Tongue (tissue), 3 donors: ENCODE measurements at places on chromosomes 11 and 22.

DNA sequence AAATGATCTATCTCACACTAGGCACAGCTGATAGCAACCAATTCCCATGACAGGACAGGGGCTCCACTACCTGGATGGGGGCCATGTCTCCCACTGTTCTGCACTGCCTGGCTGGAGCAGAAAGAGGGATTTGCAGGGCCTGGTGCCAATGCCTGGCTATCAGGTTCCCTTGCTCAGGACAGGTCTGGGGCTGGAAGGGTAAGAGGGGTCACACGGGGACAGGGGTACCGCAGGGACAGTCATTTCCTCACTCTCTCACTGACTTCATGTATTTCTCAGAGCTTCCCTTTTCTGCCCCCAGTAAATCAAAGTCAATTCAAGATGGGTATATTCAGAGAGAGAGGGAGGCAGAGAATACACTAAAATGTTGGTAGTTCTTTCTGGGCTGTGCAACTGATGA is 119.1 kb upstream of the CSNK2A3 start:
- no peak for DNase-seq

- DNase-seq, result no peak
These were observed 54.4 kb downstream of the FCHSD2 start for GRCh38 chr11:73087730-73088129.

GRCh38 chr11:135035282-135035681 is 623.2 kb upstream of the B3GAT1 start:
- no peak for DNase-seq

DNA sequence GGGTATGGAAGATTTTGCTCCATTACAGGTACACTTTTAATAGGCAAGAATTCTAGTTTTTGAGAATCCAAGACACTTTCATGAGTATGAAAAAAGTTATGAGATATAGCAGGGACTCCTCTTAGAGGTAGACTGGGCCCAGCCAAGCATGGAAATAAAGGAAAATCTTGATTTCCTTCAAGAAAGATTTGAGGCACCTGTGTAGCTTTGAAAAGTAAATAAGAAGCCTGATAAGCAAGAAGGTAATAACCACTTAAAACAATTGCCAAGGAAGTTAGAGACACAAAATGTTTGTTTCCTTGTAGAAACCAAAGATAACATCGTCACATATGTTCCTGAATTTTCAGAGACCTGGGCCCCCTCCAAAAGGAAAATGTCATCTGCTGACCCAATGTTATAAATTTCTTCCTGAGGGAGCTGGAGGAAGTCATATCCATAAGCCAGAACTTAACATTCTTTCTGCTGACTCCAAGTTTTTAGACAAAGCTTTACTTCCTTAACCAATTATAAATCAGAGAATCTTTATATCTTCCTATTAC is 314.5 kb upstream of the ANO3 start:
- DNase-seq, result no peak

DNA sequence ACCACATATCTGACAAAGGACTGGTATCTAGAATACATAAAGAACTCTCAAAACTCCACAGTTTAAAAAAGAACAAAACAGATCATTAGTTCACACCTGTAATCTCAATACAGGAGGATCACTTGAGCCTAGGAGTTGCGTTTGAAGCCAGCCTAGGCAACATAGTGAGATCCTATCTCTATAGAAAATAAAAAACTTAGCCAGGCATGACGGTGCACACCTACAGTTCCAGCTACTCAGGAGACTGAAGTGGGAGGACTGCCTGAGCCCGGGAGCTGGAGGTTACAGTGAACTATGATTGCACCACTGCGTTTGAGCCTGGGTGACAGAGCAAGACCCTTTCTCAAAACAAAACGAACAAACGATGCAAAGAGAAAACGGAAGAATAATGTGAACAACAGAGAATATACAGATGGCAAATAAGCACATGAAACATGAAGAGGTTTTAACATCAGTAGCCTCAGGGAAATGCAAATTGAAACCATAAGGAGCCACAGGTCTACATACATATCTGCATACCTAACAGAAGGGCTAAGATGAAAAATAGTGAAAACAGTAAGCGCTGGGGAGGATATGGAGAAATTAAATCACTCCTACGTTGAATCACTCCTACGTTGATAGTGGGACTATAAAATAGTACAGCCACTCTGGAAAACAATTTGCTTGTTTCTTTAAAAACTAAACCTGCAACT is 70.7 kb downstream of the DGCR2 start:
- DNase-seq, result no peak

DNA sequence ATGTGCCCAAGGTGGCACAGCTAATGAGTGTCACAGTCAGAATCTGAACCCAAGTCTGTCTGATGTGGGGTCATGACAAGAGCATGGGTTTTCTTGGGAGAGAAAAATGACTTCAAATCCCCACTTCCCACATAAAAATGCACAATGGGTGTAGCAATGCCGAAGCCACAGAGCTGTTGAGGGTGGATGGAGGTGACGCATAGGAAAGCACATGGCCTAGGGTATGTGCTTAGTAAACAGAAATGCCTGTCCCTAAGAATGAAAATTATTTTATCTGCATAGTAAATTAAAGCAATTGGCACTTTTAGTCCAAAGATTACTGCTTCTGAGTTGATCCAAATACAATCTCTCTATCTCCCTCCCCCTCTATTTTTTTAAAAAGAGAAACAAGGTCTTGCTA is 10.9 kb downstream of the MICAL3 start:
- DNase-seq, result no peak

DNA sequence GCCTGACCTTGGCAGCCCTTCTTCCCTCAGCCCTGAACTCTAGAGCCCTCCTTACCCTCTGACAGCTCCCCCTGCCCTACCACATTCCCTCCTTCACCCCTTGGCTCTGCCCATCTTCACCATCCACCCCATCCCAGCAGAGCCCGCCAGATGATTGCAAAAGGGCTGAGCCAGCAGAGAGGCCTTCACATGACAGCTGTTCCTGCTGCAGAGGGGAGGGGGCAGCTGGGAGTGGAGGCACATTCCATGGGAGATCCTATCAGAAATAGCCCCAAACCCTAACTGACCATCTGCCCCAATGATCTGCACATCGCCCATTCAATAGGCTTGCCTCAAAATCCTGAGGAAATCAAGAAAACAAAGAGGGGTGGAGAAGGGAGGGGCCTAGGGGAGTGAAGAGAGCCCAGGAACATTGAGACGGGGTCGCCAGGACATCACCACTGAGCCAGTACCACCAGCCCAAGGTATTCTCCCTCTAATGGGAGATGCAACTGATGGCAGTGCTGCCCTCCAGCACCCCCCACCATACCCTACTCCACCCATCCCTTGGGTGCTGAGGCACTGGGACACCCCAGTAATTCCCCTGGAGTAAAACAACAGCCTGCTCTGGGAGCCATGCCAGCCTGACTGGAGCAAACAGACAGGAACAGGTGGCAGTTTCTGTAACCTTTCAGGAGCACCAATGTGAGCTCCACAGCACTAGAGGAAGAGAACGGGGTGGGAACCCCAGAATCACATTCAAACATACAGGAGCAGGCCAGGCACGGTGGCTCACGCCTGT is 8.0 kb upstream of the AHNAK start:
- peak; percentile 93 for DNase-seq

DNA sequence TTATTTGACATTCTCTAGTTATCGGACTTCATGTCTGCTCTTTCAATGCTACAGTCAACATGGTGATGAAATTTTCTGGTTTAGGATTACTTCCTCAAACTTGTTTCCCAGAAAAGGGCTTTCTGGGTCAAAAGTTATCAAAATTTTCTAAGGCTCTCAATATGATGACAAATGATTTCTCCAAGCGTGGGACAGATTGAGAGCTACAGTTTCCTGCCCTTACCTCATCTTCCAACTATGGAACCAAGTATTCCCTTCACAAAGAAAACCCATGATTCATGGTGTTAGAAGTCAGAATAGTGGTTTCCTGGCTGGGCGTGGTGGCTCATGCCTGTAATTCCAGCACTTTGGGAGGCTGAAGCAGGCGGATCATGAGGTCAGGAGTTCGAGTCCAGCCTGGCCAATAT is 17.8 kb downstream of the MYO18B start:
- no peak for DNase-seq

GRCh38 chr22:49411236-49411635 is 416.4 kb downstream of the BRD1 start:
- DNase-seq, result no peak

DNA sequence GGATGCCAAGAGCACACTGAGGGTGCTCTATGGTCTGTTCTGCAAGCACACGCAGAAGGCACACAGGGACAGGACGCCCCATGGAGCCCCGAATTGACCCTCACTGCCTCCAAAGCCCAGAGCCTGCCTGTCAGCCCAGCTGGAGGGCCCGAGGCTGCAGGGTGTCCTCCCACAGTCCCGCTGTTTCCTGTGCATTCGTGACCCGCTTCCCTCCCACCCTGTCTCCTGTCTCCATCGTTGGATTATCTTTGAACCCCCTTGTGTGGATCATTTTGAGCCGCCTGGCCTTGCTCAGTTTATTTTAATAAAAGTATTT is 25.6 kb downstream of the PARVG start:
- no peak for DNase-seq

- DNase-seq, result peak; percentile 67
These were observed 29.9 kb downstream of the GUCY1A2 start for GRCh38 chr11:106988151-106989077.

DNA sequence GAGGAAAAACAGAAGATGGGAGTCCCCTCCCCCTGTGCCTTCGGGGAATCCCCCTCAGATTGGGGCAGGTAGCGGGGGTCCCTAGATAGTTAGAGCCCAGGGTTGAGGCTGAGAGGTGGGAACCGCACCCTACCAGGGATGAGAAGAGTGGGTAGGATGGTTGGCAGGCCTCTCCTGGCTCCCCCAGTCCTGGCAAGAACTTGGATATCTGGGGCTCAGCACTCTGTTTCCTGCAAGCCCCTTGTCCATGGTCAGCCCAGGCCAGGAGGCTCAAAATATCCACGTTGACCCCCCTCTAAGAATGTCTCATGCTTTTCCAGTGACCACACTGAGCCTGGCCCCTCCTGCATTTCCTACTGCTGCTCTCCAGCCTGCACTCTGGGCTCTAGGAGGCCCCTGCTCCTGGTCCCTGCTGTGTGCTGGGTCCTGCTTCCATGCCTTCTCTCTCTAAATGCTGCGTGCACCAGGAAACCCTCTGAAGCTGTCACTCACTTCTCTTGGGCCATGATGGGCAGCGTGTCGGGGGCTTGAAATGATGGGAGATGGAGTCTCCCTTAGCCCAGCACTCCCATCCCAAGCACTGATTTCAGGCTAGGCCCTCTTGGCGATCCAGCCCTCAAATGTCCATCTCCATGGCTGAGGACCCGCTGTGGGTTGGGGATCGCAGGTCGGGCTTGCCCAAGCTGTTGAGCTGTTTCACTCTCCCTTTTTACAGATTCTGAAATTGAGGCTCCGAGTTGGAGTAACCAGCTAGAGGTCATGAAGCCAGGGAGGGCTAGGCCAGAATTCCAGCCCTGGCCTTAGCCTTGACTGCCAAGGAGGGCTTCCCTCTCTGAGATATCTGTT is 2.0 kb downstream of the MAP3K11 start:
- DNase-seq, result no peak

- DNase-seq, result peak; percentile 80
These were observed 2.6 kb upstream of the LTBP3 start for GRCh38 chr11:65560555-65561418.

DNA sequence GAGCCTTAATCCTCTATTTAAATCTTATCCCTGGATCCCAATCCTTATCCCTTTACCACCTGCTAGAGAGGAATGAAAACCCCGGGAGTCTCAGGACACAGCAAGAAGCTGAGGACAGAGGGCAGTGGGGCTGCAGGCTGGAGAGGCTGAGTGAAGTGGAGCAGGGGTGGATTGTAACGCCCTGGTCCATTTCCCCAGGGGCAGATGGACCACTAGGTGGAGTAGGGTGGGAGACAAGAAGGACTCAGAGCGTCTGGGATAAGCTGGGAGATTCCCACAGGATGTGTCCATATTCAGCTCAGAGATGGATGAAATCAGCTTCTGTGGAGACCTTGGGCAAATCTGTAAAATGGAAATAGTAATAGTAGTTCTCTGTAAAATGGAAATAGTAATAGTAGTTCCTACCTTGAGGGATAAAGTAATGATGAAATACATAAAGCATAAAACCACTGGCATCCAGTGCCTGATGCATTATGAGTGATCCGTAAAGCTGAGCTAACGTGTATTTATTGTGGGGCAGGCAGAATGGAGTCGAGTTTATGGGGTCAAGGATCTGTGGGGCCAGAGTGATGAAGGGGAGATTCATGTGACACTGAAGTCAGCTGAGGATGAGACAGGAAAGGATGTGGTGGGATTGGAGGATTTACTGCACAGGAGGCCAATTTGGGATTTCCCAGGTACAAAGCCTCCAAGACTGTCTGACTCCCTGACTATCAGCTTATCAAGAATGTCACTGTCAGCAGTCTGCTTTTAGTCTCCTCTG is 1.9 kb upstream of the ROBO4 start:
- no peak for DNase-seq

GRCh38 chr11:19561011-19561410 is 151.6 kb upstream of the NAV2 start:
- DNase-seq, result no peak

DNA sequence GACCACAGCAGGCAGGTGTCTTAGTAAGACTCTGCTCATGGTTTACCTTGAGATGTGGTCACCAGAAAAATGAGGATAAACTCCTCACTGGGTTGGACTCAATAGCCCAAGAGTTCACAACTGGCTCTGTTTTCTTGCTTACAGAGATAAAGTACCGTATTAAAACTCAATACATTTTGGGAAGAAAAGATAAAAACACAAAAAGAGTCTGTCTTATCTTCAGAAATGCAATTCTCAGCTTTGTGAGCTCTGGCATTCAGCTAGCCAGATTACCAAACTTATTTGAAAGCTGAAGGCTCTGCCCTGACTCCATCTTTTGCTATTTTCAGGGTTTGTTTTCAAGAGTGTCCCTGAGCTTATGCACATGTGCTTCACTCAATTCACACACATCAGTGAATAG is 75.4 kb downstream of the PHF21A start:
- no peak for DNase-seq

DNA sequence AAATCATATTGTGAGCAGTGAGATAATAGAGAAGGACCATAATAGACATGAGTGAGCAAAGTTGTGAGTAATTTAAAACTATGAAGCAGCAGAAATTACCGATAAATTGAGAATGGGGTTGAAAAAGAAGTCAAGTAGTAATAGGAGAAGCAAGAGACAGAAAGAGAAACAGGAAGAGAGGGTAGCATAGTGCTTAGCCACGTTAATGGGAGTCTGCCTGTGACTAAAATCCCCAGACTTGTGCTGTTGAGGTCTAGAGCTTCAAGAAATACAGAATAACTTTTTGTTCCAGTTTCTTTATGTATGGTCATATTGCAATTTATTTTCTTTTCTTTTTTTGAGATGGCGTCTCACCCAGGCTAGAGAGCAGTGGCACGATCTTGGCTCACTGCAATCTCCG is 368.7 kb downstream of the METTL15 start:
- DNase-seq, result no peak

- DNase-seq, result no peak
These were observed 35.0 kb upstream of the SPON1 start for GRCh38 chr11:13927481-13927880.

- DNase-seq, result no peak
These were observed 73.9 kb downstream of the USP47 start for GRCh38 chr11:11915625-11916024.

GRCh38 chr22:29964776-29965175 is 81.8 kb downstream of the MTMR3 start:
- DNase-seq, result no peak
